ENCODE measurements at places on chromosomes 1 and 21.

DNA sequence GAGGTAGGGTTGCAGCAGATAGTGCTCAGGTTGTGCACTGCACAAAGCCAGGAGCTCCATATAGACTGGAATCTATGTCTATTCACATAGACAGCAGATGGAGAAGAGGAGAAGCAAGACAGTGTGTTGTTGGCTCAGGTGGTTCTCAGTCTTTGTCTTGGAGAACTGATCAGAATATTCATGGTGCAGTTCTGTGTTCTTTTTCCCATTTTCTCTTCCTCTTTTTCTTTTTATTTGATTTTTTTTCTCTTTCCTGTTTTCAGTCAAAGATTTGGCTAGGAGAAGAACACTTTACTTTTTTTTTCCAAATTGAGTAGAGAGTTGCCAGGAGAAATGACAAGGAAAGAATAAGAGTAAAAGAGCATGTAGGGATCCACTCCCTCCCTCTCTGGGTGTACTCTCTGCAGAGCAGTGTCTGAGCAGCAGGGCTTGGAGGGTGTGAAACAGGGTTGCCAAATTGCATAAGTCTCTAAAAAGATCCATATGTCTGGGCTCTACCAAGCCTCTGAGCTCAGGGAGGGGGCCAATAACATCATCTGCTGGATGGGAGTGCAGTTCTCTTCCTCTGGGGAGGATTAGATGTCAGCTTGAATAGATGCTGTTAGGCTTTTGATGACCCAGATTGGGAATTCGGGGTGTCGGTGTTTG is 8.7 kb upstream of the CD34 start:
- DNase-seq: no peak

GRCh38 chr1:208178091-208178529 is 66.1 kb downstream of the PLXNA2 start:
- peak; percentile 35 for DNase-seq

- peak; percentile 42 for DNase-seq
Observed at GRCh38 chr1:57966751-57967406, 543.0 kb upstream of the DAB1 start.

DNA sequence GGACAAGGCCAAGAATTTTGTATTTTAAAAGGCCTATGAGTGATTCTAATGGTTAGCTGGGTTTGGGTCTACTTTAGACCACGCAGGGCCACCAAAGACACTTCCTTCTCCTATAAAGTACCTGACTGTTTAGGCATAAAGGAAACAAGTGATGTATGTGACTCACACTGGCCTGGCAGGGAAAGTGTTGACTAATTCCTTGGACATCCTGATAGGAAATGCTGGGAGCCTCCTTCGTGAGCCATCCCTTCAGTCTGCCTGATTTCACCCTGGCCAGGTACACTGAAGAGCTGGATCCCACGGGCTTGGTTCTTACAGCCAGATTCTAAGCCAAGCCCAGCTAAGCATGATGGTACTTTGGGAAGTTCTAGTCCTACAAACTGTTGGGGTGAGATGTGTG is 100.5 kb upstream of the HMGB4 start:
- DNase-seq: peak; percentile 83

DNA sequence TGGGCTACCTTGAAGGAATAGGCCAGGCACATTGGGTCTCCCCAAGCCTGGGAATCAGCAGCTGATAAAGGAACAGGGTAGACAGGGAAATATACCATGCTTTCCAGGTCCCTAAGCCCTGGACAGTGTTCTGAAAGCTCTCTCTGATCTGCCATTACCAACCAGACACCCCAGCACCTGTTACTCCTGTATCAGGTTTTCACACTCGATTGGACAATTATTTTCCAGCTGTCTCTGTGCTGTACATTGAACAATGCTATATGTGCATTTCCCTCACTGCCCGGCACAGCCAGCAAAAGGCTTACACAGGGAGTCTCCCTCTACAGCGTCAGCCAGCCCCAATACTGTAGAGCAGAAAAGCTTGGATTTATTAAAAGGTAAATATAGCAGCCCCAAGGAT is 4.7 kb downstream of the CFAP45 start:
- DNase-seq: no peak

All from bronchial epithelial cell (primary cell).